ENCODE measurements at places on chromosomes 2 and 18.
A peak's percentile ranks its signal among the peaks of the same experiment; 100 is the strongest.

DNA sequence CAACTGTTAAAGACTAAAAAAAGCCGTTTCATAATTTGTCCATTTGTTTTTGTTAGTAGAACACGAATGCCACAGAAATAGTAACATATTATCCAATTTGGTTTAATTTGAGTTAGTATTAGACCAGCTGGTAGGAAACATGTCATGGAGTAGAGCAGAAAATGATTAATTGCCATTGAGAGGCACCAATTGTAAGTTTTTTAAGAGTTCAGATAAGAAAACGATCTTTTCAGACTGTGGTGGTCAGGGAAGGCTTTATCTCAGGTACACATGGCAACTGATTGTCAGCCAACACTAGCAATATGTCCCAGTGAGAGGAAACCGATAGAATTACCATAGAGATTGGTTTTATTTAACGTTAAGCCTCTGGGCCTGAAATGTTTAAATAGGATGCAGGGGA is 438.2 kb upstream of the MAP2 start:
- DNase-seq: no peak

DNA sequence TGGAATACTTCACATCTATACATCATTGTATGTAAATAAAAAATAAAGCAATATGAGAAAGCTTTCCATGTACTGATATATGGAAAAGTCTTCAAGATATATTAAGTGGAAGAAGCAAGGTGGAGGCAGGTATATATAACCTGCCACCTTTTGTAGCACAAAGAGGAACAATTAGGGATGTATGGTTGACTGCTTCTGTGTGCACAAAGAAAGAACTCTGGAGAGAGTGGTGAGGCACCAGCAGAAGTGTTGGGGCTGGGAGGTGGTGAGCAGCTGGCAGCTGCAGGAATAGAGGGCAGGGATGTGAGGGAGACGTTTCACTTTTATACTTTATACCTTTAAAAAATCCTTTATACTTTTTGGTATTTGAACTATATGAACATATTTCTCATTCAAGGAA is 26.1 kb downstream of the KIF5C start:
- no peak for DNase-seq

DNA sequence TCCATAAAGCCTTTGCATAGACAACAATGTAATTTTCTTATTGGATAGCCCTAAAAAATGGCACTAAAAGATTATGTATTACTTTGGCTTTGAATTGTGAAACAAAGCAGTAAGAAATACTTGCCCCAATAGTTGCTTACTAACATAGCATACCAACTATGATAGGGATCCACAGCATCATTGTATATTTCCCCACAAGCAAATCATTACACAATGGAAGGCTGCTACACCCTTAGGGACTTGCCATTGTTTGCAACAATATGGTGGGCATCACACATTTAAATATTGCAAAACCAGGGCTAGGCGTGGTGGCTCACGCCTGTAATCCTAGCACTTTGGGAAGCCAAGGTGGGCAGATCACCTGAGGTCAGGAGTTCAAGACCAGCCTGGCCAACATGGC is 74.4 kb downstream of the CACNB4 start:
- no peak for DNase-seq

- DNase-seq: no peak
Observed at GRCh38 chr2:21367421-21367820, 243.7 kb downstream of the TDRD15 start.

GRCh38 chr2:78063246-78064020 is 541.3 kb upstream of the LRRTM4 start:
- DNase-seq: no peak

DNA sequence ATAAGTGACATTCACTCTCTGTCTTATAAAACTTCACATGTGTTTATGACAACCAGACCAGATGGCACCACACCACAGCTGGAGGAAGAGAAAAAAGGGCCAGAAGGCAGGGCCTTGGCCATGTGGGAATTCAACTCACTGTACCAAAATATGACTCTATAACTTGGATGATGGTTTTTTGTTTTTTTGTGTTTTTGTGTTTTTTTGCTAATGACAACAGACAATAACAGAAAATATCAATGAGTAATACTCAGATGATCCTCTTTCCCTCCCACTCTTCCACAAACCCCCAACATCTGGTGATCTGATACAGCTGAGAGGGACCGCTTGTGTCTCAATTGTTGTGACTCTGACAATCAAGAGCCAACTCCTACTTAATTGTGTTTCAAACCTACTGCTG is 12.4 kb downstream of the NMI start:
- DNase-seq: no peak

- peak; percentile 2 for DNase-seq
Observed at GRCh38 chr18:11570769-11571412, 38.5 kb upstream of the SLC35G4 start.

DNA sequence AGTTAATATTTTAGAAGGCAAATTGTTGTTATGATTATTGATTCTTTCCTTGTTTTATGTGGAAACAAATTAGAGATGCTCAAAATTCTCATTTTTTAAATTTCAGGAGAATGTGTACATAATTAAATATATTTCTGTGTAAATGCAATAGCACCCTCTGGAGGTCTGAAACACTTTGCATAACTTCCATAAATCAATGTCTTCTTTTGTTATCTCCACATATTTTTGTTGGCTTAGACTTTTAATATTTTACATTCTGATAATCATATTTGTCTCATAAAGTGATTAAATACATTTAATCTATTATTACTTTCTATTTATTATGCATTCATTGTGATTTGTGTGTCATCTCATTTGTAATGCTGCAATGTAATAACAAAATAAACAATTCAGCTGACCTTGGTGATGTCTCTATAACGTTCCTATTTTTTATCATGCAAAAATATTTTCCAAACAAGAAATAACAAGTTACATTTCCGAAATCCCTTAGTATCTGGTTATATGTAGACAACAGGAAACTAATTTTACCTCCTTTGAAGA is 201.8 kb upstream of the GALNT5 start:
- DNase-seq: no peak

- no peak for DNase-seq
Observed at GRCh38 chr2:70551167-70551566, 2.5 kb downstream of the TGFA start.

DNA sequence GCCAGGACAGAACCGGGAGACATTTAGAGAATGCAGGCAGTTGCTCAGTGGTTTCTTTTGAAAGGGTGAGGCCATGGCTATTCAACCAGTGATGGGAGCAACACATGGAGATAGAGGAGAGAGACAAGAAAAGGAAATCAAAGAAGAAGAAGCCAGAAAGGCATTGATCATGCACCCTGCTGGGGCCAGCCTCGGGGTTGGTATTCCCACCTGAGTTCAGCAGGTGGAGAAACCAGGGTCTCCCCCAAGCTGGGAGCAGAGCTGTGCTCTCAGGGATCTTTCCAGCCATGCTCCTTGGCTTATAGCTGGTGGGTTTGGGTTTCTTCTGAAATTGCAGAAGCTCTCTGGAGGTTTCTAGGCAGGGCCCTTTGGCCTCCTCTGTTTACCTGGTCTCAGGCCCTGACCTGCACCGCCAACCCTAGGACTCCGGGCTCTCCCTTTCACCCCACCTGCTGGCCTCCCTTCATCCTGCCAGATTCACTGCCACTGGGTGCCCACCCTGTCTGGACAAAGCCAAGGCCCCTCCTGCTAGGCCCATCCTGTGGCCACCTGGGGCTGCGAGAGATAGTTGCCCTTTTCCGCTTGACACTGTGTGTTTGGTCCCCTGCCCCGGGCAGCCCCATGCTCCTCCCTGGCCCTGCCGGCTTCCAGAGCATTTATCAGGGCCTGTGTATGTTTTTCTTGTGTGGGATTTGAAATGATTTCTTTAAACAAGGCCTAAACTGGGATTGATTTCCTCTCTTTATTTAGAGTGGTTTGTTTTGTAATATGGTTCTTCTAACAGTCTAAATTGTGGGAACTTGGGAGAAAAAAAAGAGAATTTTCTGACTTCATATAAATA is 126.7 kb downstream of the DDX1 start:
- DNase-seq: no peak

DNA sequence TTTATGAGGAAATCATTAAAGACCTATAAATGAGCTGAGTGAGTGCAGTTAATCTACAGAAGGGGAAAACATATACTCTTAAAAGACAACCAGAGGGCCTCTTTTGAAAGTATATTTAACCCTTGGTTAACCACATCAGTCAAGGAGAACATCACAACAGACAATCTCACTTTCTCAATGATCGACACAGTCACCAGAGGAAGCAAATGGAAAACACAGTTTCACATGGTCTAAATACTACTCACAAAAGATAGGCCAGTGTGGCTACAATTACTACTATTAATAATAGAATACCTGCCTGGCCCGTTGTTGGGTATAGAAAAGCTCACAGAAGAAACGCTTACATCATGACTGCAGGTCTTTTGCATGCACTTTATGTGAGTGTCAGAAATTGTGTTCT is 426.2 kb downstream of the NCKAP5 start:
- DNase-seq: no peak

GRCh38 chr2:126639276-126639675 is 16.7 kb upstream of the GYPC start:
- DNase-seq: no peak

- no peak for DNase-seq
Observed at GRCh38 chr2:168641636-168642035, 160.8 kb upstream of the NOSTRIN start.

GRCh38 chr2:222622910-222623309 is 33.0 kb downstream of the FARSB start:
- no peak for DNase-seq

- DNase-seq: peak; percentile 14
Observed at GRCh38 chr18:2104620-2105462, 466.5 kb downstream of the METTL4 start.

- DNase-seq: no peak
Observed at GRCh38 chr2:132620115-132620514, 49.9 kb downstream of the LYPD1 start.

- no peak for DNase-seq
Observed at GRCh38 chr18:36045241-36045991, 21.9 kb downstream of the RPRD1A start.

DNA sequence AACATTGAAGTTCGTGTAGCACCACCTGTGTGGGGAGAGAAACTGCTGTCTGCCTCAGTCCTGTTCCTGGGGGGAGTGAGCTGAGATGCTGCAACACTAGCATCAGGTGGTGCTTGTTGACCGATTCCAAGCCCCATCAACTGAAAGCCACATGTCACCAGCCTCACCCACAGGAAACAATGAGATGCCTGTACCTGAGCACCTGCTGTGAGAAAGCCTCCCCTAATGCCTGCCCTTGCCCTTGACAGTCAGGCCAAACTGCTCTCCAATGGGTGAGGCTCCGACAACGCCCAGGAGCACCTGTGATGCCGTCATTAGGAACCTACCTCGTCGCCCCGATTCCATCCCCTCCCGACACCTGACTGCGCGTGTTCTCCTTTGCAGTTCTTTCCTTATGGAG is 104.6 kb downstream of the SMC6 start:
- no peak for DNase-seq

DNA sequence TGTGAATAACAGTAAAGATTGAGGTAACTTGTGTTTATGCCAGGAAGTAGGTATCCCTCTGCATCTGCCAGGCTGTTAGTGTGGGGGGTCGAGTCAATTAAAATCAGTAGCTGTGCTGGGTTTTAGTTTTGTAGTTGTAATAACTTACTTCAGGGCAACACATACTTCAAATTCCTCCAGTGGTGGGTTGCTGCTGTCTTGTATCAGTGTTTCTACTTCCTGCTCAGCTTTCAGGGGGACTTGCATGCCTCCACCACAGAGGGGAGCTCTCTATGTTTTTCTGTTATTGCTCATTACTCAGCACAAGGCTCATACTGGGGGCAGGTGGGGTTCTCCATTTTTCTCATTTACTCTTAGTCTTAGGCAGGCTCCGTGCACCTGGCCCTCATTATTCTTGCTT is 136.8 kb downstream of the CAPN13 start:
- no peak for DNase-seq

- no peak for DNase-seq
Observed at GRCh38 chr2:85439986-85440385, 21.5 kb downstream of the SH2D6 start.

GRCh38 chr18:67731851-67732250 is 215.3 kb upstream of the DSEL start:
- peak; percentile 29 for DNase-seq

GRCh38 chr18:32759611-32760167 is 13.1 kb downstream of the KLHL14 start:
- DNase-seq: no peak

- no peak for DNase-seq
Observed at GRCh38 chr2:7272210-7272609, 355.0 kb downstream of the RNF144A start.

DNA sequence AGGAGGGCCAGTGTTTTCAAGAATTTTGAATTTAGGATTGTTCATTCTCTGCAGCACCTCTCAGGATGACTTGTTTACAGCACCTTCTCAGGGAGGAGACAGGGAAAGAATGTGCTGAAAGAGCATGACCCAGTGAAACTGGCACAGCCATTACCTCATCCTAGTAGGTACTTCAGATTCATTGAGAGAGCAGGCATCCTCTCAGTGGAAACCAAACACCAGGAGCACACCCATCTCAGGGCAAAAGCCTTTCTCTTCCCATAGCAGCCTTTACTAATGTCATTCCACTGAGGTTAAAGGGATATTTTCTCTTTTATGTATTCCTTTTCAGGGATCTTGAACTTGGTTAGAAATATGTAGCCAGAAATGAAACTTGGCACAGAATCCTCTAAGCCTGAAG is 2.6 kb downstream of the MAP2 start:
- DNase-seq: no peak

DNA sequence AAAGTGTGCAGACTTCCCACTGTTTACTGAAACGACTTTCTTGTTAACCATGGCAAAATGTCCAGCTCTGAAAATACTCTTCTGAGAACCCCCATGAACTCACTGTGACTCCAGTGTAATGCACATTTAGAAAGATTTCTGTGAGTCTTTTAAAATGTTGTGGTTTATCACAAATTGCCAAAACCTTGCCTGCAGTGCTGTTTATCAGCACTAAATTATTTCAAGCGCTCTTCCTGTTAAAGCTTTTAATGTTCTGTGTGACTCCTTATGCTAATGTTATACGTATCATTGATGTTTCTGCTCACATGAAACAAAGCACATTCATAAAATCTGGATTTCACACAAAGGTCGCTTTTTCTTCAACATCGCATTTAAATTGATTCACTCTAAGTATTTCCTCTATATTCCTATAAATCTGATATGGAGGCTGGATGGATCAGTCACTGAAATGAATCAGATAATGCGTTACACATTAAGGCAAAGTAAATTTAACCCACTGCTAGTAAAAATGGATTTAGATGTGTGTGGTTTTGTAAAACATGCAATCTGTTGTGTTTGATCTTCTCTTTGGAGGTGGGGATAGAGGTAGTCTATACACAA is 521.2 kb downstream of the NYAP2 start:
- no peak for DNase-seq

GRCh38 chr2:38835990-38836389 is 39.7 kb downstream of the DHX57 start:
- no peak for DNase-seq

DNA sequence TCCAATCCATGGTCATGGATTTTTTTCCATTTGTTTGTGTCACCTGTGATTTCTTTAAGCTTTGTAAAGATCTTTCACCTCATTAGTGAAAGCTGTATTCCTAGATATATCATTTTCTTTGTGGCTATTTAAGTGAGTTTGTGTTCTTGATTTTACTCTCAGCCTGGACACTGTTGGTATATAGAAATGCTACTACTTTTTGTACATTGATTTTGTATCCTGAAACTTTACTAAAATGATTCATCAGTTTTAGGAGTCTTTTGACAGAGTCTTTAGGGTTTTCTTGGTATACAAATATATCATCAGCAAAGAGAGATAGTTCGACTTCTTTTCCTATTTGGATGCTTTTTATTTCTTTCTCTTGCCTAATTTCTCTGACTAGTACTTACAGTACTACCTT is 12.3 kb downstream of the GKN2 start:
- no peak for DNase-seq

All from AG09319 (cell line).